Astrocyte of the hippocampus (primary cell): ENCODE measurements at places on chromosomes 2 and 18.

DNA sequence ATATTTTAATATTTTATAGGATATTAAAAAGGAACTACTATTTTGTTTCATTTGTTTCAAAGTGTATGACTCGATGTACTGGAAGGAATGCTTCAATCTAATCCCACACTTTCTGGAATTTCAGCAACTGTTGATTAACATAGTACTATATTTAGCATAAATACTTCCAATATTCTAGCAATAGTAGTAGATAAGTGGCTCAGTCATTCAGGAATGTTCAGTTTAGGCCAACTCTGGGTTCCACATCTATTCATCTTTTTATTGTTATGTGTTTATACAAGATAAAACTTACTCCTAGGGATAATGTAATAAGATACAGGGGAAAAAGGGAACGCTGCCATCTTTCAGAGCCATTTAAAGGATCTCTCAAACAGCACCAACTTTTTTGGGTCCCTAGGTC, 22.3 kb upstream of the ORC2 start:
- DNase-seq = peak; percentile 59

GRCh38 chr2:167783261-167784083, 463.9 kb downstream of the STK39 start:
- peak; percentile 94 for DNase-seq

- peak; percentile 88 for DNase-seq
Measured at GRCh38 chr2:121529439-121530211, 1.1 kb upstream of the RNU4ATAC start.

DNA sequence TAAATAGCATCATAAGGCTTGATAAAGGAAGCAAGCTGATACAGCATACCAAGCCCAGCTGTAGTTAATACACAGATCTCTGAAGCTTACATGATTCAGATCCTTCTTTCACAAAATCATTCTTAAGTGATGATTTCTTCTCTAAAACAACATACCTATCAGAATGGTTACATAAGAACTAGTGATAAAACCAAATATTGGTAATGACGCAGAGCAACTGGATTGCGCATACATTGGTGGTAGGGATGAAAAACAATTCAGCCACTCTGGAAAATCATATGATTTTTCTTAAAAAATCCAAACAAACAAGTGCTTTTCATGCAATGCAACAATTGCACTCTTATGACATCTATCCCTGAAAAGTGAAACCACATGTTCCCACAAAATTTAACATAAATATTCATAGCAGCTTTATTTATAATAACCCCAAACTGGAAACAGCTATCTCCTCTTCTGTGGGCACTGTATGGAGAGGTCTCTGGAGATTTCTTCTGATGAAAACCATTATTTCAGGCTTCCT, 153.6 kb upstream of the DSEL start:
- peak; percentile 10 for DNase-seq

- peak; percentile 57 for DNase-seq
Measured at GRCh38 chr2:10654069-10654468, 35.7 kb downstream of the NOL10 start.
